ENCODE measurements at places on chromosomes 3 and 15.
A peak's percentile ranks its signal among the peaks of the same experiment; 100 is the strongest.

DNA sequence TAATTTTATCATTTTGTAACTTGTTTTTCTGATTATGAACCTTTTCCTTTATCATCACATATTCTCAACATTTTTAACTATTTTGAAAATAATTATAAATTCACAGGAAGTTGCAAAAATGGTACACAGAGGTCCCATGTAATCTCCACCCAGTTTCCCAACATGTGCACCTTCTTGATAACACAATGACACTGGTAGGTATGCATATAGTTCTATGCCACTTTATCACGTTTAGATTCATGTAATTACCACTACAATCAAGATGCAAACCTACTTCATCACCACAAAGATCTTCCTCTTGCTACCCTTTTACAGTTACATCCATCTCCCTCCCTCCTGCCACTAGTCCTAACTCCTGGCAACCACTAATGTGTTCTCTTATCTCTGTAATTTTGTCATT, 413.9 kb downstream of the SHQ1 start:
- DNase-seq: no peak

GRCh38 chr3:106399761-106400160, 530.9 kb upstream of the CBLB start:
- DNase-seq: no peak

GRCh38 chr3:63892773-63893352, 19.3 kb downstream of the SCAANT1 start:
- DNase-seq: no peak

- peak; percentile 72 for DNase-seq
These were observed 51.7 kb downstream of the TRANK1 start for GRCh38 chr3:36893137-36893557.

GRCh38 chr3:127831723-127832172, 9.4 kb upstream of the MGLL start:
- peak; percentile 22 for DNase-seq

GRCh38 chr3:114887806-114888205, 259.3 kb downstream of the ZBTB20 start:
- DNase-seq: no peak

- no peak for DNase-seq
These were observed 19.7 kb upstream of the CGNL1 start for GRCh38 chr15:57356636-57357035.

GRCh38 chr15:63553388-63553791, 43.8 kb upstream of the FBXL22 start:
- peak; percentile 81 for DNase-seq

- DNase-seq: no peak
These were observed 379.2 kb downstream of the VPS13C start for GRCh38 chr15:61681038-61681418.

DNA sequence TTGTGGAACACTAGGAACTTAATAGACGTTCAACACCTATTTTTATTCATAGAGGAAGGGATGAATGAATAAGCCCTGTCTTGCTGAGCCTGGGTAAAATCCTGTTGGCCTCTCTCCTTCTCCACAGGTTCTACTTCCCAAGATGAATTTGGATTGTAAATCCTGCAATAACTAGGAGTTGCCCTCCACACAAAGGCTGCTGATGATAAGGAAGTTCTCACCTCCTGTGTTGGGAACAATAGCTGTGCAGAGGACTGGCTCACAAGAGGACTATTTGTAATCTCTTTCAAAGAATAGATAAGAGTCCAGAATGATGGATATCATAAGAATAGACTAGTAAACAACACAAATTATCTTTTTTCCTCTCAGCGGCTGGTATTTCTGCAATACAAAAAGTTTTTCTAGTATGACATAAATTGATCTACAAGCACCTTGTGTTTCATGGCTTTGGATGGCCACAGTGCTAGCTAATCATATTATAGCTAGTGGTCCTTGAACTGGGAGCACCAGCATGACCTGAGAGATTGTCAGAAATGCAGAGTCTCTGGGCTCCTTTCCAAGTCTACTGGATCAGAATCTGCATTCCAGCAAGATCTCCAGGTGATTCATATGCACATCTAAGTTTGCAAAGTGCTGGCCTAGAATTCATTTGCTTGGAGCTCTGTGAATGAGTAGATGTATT, 28.1 kb upstream of the COL6A6 start:
- DNase-seq: no peak

- DNase-seq: no peak
These were observed 63.3 kb upstream of the TLE3 start for GRCh38 chr15:70160803-70161565.

DNA sequence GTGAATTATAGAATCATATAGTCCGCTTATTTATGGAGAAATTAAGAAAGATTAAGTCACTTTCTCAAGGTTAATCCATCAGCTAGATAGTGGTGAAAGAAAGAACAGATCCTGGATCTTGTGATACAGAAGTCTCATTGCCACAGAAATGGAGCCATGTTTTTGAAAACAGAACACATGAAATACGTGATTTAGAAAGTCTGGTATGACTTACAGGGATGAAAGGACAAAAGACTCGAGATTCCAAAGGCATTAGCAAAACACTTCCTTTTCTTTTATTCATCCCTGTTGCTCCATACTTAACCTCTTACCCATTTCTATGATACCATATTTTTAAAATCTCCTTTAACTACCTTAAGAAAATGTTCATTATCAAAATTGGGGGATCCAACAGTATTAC, 40.0 kb upstream of the TEX9 start:
- no peak for DNase-seq

- DNase-seq: no peak
These were observed 211.8 kb downstream of the MCTP2 start for GRCh38 chr15:94443186-94443585.

DNA sequence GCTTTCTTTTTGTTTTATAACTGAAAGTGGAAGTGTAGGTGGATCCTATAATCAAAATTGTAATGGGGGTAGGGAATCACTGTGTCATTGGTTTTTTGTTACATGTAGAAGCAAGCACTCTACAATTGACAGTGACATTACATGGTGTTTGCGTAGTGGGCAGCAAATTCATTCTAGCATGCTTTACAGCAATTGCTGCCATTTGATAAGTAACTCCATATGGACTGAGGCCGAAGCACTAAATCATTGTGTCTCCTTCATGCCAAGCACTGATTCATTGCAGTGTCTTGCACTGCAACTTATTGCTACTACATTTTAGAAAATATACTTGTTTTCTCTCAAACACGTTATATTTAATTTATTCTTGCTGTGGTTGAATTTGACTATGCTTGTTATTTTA, 933.9 kb downstream of the NSUN3 start:
- no peak for DNase-seq

DNA sequence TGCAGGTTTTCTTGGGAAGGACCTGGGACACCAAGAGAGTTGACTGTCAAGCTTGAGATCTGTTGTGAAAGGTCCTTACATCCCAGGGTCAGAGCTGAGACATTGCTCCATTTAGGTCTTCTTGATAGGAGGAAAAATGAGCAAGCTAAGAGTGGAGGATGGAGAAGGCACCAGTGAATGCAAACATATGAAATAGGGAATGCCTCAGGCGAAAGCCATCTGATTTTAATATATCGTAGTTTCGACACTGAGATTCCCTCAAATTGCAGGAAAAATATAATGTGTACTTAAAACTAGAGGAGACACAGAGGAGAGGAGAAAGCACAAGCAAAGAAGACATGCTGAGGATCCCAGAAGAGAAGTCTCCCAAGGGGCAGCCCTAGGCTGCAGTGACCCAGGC, 85.5 kb downstream of the TM4SF4 start:
- no peak for DNase-seq

GRCh38 chr3:184832044-184832443, 20.1 kb downstream of the VPS8 start:
- no peak for DNase-seq

- peak; percentile 97 for DNase-seq
These were observed 42.4 kb upstream of the RHO start for GRCh38 chr3:129485721-129486663.

GRCh38 chr15:76756381-76756780, 148.8 kb downstream of the SCAPER start:
- no peak for DNase-seq

GRCh38 chr3:56491566-56491965, 23.3 kb upstream of the ERC2 start:
- DNase-seq: no peak

DNA sequence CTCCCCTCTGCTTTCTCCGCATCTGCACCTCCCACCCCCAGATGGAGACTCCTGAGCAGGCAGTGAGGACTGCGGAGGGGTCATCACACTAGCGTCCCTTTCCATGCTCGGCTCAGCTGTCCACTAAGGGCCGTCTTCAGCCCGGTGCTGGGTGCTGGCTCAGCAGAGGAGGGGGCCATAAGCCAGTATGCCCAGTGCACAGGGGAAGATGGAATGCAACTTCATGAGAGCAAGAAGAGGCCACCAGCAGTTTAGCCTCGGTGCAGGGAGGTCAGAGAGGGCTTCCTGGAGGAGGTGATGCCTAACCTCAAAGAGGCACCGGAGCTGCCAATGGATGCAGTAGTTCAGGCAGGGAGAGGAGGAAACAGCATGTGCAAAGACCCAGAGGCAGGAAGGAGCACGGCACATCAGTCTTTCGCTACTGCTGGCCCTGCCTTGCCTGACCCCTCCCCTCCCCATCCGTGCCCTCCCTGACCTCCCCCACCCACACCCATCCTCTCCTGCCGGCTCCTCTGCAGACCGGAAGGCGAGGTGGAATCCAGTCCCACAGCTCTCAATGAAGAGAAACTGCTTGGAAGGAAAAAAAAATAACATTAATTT, 15.2 kb upstream of the PLXND1 start:
- DNase-seq: no peak

DNA sequence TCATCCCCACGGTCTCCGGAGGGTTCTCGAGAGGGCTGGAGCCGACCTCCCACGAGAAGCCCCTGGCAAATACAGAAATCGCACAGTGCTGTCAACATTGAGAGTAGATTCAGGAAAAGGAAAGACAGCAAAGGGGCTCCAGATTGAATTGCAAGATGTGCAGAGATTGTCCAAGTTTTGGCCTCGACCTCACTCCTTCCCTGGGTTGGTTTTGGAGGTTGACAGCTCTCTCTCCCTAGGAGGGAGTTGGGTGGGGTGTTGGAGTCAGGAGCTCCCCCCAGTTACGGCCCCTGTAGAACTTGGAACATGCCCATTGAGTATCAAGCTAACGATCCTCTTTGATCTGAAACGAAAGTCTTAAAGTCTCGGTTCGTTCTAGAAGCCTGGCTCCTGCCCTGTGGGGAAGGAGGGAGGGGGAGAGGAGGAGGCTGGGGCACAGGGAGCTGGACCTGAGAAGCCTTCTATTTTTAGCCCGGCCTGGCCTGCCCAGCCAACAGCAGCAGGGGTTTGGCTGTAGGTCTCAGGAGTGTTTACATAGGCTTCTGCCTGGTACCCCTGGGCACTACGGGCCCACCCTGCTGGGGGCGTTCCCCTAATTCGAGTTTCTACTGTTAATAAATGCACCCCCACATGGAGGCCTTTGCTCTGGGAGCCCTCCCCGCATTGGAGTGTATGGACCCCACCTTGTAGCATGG, 672 bp upstream of the KY start:
- no peak for DNase-seq

DNA sequence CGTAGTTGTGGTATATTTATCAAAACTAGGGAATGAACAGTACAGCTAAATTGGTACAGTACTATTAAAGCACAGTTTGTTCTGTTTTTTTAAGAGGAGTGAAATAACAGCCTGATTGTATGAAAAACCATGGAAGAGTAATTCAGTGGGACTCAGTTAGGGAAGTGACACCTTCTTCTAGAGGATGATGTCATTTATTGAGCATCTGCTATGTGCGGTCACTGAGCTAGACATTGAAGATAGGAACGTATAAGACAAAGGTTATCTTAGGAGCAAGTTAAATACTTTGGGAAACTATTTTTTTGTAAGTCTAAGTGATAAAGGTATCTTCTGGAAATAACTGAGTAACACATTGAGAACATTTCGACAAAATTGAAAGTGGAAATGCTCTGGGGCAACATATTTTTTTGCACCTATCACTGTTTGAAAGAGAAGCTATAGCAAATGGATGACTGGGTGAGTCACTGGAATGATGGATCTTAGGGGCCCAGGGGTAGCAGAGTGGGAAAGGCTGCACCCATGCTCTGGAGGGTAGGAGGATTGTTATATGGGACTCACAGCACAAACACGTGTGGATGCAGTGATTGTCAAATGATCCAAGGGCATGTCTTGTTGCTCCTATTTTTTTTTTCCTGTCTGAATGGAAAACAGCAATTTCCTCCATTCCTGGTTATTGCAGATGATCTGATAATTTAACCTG, 43.0 kb downstream of the OXNAD1 start:
- no peak for DNase-seq

GRCh38 chr3:177679568-177680471, 482.5 kb upstream of the TBL1XR1 start:
- DNase-seq: no peak

DNA sequence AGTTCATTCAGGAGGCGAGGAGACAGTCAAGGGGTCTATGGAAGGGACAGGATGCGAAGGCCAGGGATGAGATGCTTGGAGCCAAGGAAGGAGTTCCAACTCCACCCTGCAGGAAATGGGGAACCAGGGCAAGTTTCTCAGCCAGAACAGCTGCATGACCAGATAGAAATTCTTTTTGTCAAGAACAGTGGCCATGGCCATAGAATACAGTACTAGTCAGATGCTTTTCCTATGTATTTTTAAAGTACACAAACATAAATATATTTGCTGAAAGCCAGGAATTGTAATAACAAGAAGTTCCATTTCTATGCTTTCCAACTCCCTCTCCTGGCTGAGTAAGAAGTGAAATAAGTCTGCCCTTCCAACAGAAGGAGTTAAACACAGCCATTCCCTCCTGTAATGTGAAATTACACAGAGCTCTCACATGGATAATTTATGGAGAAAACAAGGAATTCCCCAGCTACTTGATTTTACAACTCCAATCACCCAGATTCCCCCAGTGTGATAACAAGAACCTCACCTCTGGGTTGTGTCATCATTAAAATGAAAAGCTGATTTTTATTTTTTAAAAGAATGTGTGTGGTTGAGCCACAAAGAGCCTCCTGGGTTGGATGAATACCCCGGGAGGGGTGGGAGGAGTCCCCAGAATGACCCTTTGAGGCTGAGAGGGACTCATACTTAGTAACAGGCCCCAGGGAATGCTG, 124.6 kb upstream of the ARHGEF3 start:
- DNase-seq: peak; percentile 56

DNA sequence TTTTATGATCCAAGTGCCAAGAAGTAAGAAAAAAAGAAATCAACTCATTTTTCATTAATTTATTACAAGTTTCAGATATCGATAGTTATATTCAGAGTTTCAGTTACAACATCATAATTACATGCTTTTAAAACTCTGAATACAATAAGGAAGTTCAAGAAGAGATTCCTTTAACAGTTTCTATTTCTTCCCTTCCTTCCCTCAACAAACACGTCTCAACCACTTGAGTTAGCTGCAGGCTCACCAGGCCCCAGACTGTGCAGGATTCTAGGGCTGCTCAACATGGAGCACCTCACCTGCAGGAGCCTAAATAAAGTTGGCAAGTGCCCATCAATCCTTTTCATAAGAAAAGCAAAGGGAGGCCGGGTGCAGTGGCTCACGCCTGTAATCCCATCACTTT, 79.2 kb upstream of the FNDC3B start:
- no peak for DNase-seq
